ENCODE measurements at places on chromosomes 2 and 18.

DNA sequence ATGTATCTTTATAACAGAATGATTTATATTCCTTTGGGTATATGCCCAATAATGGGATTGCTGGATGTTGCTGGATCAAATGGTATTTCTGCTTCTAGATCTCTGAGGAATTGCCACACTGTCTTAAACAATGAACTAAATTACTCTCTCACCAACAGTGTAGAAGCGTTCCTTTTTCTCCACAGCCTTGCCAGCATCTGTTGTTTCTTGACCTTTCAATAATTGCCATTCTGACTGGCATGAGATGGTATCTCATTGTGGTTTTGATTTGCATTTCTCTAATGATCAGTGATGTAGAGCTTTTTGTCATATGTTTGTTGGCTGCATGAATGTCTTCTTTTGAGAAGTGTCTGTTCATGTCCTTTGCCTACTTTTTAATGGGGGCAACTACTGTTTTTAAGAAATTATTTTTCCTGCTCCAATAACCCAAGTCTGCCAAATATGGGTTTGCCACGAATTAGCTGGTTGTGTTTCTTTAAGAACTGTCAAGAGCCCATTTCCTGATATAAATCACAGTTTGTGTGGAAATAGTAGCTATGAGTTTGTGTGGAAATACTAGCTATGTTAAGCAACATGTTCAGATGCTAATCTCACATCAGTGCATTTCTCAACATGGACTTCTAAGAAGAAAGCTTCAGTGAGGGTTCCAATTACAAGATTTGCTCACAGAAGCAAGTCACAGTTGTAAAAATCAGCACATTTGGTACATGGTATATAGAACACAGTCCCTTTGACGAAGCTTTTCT is 259.4 kb downstream of the ANAPC1 start:
- no peak for DNase-seq

DNA sequence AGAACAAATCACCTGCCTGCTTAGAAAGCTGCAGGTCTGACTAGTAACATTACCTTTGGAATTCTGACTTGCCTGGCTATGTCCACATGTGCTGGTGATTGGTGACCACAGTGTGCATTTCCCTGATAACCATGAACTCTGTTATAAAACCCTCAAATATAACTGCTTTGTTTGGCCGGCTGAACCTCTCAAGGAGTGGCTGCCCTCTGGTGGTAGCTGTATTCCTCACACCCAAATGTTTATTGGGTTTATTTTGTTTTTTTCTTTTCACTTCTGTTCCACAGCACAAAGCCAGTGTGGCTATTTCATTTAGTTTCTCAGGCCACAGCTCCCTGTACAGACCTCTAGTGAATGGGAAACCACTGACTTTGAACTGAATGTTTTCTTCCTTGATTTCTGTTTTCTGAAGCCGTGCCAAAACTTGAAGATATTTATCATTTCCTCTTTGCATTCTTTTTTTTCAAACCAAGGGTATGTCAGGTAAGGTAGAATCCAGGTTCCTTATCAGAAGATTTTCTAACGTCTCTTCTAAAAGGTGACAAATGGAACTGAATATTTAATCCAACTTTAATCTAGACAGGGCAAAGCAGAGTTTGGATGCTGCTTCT is 549.0 kb upstream of the VRK2 start:
- peak; percentile 6 for DNase-seq

DNA sequence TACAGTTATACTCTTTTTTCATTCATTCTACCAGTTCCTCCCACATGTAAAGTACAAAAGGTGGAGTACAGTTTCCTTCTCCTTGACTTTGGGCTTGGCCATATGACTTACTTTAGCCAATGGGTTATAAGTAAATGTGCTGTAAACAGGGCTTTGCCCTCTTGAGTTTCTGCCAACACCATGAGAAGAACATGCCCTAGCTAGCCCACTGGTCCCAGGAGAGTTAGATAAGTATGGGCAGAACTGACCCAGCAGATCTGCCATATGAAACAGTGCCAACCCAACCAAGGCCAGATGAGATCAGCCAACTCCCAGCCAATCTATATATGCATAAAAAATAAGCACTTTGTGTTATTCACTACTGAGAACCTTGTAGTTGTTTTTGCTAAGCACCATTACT is 25.5 kb downstream of the ZC3H8 start:
- DNase-seq: peak; percentile 29

- peak; percentile 21 for DNase-seq
Observed at GRCh38 chr2:162768656-162769055, 69.9 kb downstream of the KCNH7 start.

- DNase-seq: no peak
Observed at GRCh38 chr2:152715854-152716428, 1.3 kb downstream of the PRPF40A start.

DNA sequence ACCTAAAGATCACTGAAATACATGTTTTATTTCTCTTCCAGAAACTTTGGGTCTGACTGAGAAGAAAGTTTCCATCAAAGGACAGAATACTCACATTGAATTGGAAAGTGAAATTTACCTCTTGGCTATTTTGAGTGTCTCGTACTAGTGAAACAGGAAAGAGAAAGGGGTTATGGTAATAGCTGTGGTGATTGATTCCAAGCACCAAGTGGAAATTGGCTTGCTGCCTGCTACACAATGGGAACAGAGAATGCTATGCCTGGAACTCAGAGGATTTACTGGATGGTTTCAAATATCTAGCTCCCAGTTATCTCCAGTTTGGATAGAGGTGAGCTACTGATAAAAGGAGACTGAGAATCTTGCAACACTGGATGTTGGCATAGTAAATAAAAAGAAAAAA is 492.8 kb upstream of the FSIP2 start:
- DNase-seq: no peak

- no peak for DNase-seq
Observed at GRCh38 chr2:86078774-86079545, 26.7 kb downstream of the POLR1A start.

- DNase-seq: no peak
Observed at GRCh38 chr18:51588616-51589015, 391.1 kb upstream of the MEX3C start.

DNA sequence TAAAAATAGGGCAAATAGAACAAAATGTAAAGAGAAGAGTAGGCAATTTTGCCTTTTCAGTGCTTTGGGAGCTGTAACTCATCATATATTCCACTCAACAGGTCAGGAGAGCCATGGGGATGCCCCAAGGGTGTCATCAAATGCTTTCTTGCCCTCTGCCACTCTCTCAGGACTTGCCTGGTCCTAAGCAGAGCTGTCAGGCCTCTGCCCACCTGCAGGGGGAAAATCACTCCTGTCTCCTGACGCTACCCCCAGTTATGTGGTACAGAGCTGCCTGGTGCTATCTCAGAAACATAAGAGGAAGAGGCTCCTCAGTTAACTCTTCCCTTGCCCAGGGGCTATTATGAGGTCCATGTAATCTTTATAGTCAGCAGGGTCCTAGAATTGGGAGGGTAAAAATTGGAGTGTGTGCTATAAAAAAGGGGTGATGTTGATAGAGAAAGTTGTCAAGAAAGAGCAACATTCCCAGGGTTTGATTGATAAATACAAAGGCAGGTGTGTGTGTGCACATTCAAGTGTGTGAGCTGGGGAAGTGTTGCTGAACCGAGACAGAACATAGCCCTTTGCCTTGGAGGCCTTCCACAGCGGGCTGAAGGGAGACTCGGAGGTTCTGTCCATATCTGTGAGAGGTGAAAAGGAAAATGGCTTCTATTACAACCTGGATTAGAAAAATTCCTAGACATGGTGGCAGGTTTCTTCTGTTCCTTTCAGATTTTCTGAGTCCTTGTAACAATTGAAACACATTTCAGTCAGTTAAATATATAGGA is 25.4 kb downstream of the PTPRM start:
- DNase-seq: no peak

Measured in NCI-H187 (cell line).